ENCODE measurements at places on chromosomes 3 and 15.

- DNase-seq: no peak
Measured at GRCh38 chr3:114852966-114853365, 294.1 kb downstream of the ZBTB20 start.

DNA sequence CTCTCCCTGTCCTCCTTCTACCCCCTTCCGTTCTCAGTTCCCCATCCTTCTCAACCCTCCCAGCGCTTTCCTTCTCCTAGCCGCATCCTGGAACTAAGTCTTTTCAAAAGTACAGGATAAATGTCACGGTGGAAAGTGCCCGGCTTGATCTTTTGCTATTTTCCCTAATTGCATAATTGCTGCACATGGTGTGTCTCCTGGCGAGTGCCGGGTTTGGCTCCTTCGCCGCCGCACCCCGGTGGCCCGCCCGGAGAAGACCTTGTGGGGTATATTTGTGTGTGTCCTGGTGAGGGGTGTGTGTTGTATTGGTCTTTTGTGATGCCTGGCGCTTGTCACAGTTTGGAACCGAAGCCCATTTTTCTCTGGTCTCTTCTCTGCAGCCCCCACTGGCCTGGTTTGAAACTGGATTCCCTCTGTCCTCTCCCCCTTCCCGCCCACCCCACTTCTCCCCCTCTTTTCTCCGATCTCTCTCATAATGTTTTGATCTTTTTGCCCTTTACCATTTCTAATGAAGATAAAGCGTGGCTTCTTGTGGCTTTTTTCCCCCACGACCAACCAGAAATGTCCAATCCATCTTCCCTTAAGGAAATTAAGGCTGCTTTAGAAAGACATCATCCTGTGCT, 692 bp downstream of the UBE2E2 start:
- DNase-seq: no peak

DNA sequence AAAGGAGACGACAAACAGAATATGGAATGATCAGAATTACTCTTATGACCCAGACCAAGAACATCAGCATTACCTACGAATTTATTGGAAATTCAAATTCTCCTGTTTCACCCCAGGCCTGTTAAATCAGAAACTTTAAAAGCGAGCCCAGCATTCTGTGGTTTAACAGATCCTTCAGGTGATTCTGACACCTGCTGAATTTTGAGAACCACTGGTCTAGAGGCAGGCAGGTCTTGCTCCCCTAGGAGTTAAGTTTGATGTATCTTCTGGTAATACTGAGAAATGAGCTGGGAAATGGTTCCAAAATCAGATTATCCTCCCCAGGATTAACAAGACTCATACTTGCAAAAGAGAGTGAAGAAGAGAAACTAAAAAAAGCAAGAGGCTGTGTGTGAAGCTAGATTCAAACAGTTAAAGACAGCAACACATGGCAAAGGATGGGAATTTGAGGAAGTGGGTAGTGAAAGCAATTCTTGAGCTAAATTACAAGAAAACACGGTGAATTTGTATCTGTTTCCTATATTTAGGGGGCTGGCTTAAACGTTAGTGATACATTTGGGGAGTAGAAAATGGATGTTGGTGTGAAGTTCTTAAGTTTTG, 66.0 kb downstream of the FLNB start:
- DNase-seq: no peak

- DNase-seq: no peak
Measured at GRCh38 chr3:107452436-107452835, 70.3 kb upstream of the BBX start.

- no peak for DNase-seq
Measured at GRCh38 chr3:85342915-85343314, 384.1 kb downstream of the CADM2 start.

GRCh38 chr3:159672728-159673688, 315.6 kb upstream of the IL12A start:
- no peak for DNase-seq

GRCh38 chr15:37361621-37362020, 261.3 kb upstream of the MEIS2 start:
- no peak for DNase-seq

- DNase-seq: no peak
Measured at GRCh38 chr3:24689353-24689752, 194.7 kb upstream of the THRB start.
